NCI-H2227 treated with DMSO at 0.1 percent for 48 hours (cell line): ENCODE measurements at places on chromosomes 16 and 17.

DNA sequence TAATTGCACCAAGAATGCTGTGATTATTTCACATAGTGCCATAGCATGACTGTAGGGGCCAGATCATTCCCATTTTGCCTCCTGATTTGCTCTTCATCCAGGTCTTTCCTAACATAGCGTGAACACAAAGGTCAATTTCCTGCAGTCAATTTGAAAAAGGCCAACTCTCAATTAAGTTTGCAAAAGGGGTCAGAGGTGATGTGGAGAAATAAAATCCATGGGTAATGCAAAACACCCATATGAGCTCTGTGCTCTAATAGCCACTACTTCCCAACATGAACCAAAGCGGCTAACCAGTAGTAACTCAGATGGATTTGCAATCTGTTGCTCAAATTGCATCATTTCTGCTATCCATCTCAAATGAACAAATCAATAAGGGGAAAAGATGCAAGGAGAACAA, 275.5 kb upstream of the SOX9 start:
- DNase-seq = no peak

DNA sequence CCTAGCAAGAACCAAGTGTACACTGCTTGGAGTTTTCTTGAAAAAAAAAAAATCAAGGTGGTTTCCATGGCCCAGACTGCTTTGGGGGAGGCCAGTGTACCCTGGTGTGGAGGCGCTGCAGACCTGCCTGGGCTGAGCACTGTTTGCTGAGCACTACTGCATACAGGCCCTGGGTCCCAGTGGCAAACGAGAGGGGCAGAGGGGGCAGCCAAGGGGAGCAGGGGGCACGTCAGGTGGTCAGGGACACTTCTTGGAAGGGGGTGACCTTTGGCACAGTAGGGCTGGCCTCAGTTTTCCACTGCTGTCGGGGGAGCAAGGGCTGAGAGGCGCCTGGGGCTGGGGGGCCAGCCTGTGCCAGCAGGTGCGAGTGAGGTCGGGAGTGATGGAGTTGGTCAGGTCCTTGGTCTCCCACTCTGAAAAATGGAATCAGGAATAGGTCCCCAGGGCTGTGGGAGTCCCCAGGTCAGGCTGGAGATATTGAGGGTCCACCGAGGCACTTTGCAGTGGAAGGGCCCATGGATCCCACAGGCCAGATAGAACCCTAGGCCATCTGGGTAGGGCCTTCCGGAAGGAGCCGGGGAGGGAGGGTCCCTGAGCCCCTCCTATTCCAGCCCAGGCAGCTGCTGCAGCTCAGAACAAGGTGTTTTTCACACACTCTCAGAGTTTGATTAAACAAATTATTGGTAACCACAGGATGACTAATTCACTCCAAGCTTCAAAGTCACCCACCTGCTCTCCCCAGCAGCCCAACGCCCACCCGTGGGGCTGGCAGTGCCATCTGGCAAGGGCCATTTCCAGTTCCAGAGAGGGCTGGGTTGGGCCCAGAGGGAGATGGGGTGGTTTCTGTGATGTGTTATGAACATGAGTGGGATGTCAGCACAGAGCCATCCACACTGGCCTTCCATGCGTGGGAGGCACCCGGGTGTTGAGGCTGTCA, 3.5 kb downstream of the ZFPM1 start:
- no peak for DNase-seq

DNA sequence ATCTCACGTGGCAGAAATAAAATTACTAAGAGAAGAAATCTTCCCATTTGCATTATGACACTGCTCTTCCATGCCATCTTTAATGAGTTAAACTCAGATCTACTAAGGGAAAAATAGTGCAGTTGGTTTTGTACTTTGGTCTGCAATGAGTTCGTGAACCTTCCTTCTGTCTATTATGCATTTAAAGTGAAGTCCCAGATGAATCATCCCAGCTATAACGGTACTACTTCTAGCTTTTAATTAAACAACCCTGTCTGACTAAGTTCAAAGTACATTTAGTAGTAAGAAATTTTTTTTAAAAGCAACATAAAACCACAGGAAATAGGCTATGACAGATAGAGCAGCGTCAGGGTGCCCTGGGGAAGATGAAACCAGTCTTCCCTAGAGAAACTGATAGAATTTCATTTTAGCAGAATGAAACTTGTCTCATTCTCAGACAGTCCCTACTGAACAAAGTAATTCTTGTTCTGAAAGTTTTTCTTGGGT, 1.8 kb downstream of the TMIGD1 start:
- no peak for DNase-seq

GRCh38 chr16:87051526-87052320, 265.5 kb downstream of the C16orf95 start:
- DNase-seq = no peak

- no peak for DNase-seq
These were observed 69.9 kb upstream of the NACA2 start for GRCh38 chr17:61660746-61661485.

- no peak for DNase-seq
These were observed 9.6 kb downstream of the UBTF start for GRCh38 chr17:44209786-44210341.
